Activated CD4-positive, CD25-positive, alpha-beta regulatory T cell (primary cell): ENCODE measurements at places on chromosomes 11 and 22.

- DNase-seq: no peak
These were observed 60.5 kb downstream of the CYB5R2 start for GRCh38 chr11:7612661-7613393.

DNA sequence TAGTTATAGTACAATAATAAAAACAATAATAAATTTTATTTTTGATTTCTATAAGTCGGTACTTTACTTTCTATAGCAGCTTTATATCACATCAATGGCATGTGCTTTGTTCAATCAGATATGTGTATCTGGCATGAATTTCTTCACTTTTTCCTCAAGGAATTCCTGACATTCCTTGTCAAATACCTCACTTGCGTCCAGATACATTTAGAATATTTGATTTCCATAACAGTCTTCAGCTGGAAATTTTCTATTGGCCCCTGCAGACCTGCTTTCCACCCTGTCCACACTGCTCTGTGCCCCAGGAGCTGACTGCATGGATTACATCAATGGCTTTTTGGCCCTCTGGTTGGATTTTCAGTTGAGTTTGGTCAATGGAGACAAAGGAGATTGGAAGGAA, 93.2 kb downstream of the FAR1 start:
- no peak for DNase-seq

- DNase-seq: no peak
These were observed 765.4 kb downstream of the BRD1 start for GRCh38 chr22:49062155-49062801.

DNA sequence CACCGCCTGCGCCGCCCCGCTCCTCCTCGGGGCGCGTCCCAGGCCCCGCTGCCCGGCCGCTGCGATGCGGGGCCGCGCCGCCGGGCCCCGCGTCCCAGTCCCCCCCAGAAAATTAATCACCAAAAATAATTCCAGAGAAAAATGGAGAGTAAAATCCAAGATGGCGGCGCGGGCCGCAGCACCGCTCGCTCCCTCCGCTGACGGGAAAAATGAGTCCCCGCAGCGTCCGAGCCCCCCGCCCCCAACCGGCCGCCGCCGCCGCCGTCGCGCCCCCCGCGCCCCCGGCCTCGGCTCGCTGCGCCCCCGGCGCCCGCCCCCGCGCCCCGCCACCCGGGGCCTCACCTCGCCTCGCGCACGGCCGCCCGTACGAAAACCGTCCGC, at the start of gene KMT5B:
KMT5B (minus strand) TSS at position 162 of the 381 bp plus-strand sequence. CDS start 23,220 bp downstream, outside the sequence.
- peak; percentile 58 for DNase-seq
